ENCODE measurements at places on chromosomes 11 and 22. TPM values are rescaled to one million over a fixed set of nuclear protein-coding genes. Genes with fewer than 3 reads are reported as not detected.

GRCh38 chr11:56331861-56332491 is 13.9 kb upstream of the OR8K1 start:
- no peak for DNase-seq
- H3K4me1 ChIP-seq: peaks cover 4% of the 10 kb centered on the region
- peaks cover 2% of the 10 kb centered on the region for H3K27me3 ChIP-seq
- H3K4me3 ChIP-seq: no peak overlapping the region
- no peak overlapping the region for H3K27ac ChIP-seq
- H3K36me3 ChIP-seq: no peaks in the 10 kb centered on the region

- H3K36me3 ChIP-seq: peaks cover 3% of the 10 kb centered on the region
- no peak overlapping the region for H3K27ac ChIP-seq
- no peak for DNase-seq
- peaks cover 2% of the 10 kb centered on the region for H3K27me3 ChIP-seq
- no peak overlapping the region for H3K4me3 ChIP-seq
Measured at GRCh38 chr22:37632174-37633088, 7.0 kb upstream of the SH3BP1 start.

DNA sequence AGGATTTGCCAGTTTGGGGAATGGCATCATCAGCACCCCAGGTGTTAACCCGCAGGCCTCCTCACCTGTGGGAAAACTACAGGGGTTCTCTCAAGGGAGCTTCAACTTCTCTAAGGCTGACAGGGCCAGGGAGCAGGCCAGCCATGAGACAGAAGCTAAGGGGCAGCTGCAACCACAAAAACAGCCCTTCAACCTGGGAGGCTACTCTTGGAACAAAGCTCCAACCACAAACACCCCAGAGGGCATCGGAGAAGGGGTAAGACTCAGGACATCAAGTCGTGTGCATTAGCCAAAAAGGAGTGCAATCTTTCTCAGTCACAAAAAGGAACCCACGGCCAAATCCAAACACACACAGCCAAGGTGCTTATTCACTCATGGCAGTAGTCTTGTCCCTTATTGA is 103.0 kb downstream of the PLEKHA7 start:
- peaks cover under 1% of the 10 kb centered on the region for H3K36me3 ChIP-seq
- no peak overlapping the region for H3K27ac ChIP-seq
- H3K27me3 ChIP-seq: peaks cover 4% of the 10 kb centered on the region
- H3K4me3 ChIP-seq: no peak overlapping the region
- no peak for DNase-seq

The ARHGAP42 gene
- total RNA-seq: 19.1 TPM

- peaks cover 4% of the 10 kb centered on the region for H3K4me1 ChIP-seq
- DNase-seq: no peak
- no peaks in the 10 kb centered on the region for H3K36me3 ChIP-seq
- no peak overlapping the region for H3K27ac ChIP-seq
Measured at GRCh38 chr11:5038341-5038740, 8.0 kb upstream of the OR52J3 start.

DNA sequence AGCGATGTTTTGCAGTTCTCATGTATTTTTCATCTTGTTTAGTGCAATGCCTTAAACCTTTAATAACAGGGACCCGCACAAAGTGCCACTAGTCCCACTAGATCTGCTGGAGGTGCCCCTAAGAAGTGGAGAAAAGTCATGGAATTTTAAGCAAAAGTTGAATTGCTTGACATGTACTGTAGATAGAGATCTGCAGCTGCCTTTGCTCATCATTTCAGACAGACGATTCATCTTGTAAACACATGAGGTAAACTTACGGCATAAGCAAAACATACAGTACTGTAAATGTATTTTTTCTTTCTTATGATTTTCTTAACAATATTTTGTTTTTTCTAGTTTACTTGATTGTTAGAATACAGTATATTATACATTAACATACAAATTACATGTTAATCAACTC is 295.6 kb downstream of the CASP12 start:
- no peak overlapping the region for H3K4me3 ChIP-seq
- H3K27ac ChIP-seq: no peak overlapping the region
- H3K36me3 ChIP-seq: no peaks in the 10 kb centered on the region
- no peaks in the 10 kb centered on the region for H3K27me3 ChIP-seq
- no peaks in the 10 kb centered on the region for H3K4me1 ChIP-seq
- no peak for DNase-seq

DNA sequence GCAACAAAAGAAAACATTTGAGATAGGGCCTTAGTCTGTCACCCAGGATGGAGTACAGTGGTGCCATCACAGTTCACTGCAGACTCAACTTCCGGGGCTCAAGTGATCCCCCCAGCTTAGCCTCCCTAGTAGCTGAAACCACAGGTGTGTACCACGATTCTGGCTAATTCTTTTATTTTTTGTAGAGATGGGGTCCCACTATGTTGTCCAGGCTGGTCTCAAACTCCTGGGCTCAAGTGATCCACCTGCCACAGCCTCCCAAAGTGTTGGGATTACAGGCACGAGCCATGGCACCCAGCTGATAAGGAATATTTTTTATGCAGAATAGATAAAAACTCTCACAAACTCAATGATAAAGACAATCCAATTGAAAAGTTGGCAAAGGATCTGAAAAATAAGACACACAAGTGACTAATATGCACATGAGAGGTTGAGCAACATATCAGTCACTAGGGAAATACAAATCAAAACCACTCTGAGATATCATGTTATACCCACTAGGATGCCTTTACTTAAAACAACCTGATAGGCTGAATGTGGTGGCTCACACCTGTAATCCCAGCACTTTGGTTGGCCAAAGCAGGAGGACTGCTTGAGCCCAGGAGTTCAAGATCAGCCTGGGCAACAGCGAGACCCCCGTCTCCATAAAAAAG is 33.9 kb upstream of the CLTCL1 start:
- no peak for DNase-seq
- no peak overlapping the region for H3K27ac ChIP-seq
- no peak overlapping the region for H3K4me3 ChIP-seq
- peaks cover 2% of the 10 kb centered on the region for H3K27me3 ChIP-seq
- peaks cover 27% of the 10 kb centered on the region for H3K36me3 ChIP-seq

The OR5F1 gene
- total RNA-seq: not detected

- H3K36me3 ChIP-seq: peaks cover 37% of the 10 kb centered on the region
- no peak overlapping the region for H3K4me3 ChIP-seq
- DNase-seq: no peak
- H3K27ac ChIP-seq: no peak overlapping the region
Measured at GRCh38 chr11:11450744-11451362, 97.8 kb upstream of the CSNK2A3 start.

- H3K4me3 ChIP-seq: no peak overlapping the region
- no peak for DNase-seq
- H3K27me3 ChIP-seq: no peaks in the 10 kb centered on the region
- peak overlapping the region; percentile 84 for H3K27ac ChIP-seq
Measured at GRCh38 chr11:93160808-93161207, 37.0 kb downstream of the SLC36A4 start.

GRCh38 chr11:47904048-47904447 is 55.9 kb upstream of the NUP160 start:
- DNase-seq: no peak
- peaks cover 2% of the 10 kb centered on the region for H3K27me3 ChIP-seq
- no peaks in the 10 kb centered on the region for H3K36me3 ChIP-seq
- no peak overlapping the region for H3K27ac ChIP-seq

The SSTR3 gene
- total RNA-seq: 0.13 TPM

The VWA5A gene
- 64.5 TPM for total RNA-seq

DNA sequence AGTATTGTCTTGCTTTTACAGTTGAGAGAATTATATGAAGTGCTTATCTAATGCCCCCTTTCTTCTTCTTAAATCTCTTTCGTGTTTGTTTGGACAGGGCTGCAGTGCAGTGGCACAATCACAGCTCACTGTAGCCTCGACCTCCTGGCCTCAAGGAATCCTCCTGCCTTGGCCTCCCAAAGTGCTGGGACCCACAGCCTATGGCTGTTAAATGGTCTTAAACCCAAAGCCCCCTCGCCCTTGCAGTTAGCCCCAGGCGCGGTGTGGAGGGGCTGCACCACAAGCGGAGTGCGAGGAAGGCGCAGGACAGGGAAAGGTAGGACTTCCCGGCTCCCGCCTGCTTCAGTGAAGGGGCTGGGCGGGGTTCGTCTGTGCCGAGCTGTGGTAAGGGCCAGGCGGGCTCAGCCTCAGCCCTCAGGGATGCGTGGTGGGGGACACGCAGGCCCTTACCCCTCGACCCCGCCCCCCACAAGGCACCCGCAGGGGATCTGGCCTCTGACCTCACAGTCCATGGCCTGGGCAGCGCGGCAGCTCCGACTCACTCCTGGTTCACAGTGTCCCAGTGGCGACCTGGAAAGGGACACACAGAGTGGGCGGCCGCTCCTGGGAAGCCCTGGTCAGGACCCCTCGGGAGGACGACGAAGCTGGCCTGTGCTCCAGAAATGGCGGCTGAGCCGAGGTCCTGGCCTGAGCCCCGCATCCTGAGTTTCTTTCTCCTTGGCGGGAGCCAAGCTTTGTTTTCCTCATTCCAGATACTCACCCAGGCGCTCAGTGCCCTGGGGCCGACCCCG is 24.5 kb downstream of the BID start:
- H3K4me1 ChIP-seq: peaks cover 6% of the 10 kb centered on the region
- no peak for DNase-seq
- H3K27ac ChIP-seq: no peak overlapping the region

The SLC22A8 gene
- total RNA-seq: not detected

The NR1H3 gene
- 61.2 TPM for total RNA-seq

The PNPLA3 gene
- 18.3 TPM for total RNA-seq

- H3K36me3 ChIP-seq: peaks cover 29% of the 10 kb centered on the region
- no peak for DNase-seq
- H3K27ac ChIP-seq: no peak overlapping the region
- H3K4me1 ChIP-seq: peaks cover 19% of the 10 kb centered on the region
Measured at GRCh38 chr11:11411401-11411985, 58.4 kb upstream of the CSNK2A3 start.

The OR4D9 gene
- total RNA-seq: not detected

DNA sequence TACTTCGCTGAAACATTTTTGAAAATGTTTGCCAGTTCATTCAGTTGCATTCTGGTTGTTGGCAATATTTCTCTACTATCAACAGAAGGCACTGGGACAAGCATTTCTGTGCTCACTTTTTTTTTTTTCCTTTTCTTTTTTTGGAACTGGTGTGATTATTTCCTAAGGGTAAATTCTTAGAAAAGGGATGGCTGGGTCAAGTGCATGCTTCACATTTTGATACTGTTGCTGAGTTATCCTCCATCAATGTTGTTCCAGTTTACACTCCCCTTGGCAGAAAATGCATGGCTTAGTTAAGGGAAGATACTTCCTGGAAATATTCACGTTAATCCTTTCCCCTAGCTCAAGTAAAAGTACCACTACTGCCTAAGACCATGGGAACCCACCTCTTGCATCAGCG is 81.8 kb downstream of the OSBP2 start:
- H3K27me3 ChIP-seq: no peaks in the 10 kb centered on the region
- DNase-seq: no peak
- H3K36me3 ChIP-seq: no peaks in the 10 kb centered on the region
- H3K4me1 ChIP-seq: peaks cover 21% of the 10 kb centered on the region
- no peak overlapping the region for H3K4me3 ChIP-seq

Measured in endothelial cell (in vitro differentiated cells).